Prostate gland (tissue), 2 donors: ENCODE measurements at places on chromosomes 4 and X.

DNA sequence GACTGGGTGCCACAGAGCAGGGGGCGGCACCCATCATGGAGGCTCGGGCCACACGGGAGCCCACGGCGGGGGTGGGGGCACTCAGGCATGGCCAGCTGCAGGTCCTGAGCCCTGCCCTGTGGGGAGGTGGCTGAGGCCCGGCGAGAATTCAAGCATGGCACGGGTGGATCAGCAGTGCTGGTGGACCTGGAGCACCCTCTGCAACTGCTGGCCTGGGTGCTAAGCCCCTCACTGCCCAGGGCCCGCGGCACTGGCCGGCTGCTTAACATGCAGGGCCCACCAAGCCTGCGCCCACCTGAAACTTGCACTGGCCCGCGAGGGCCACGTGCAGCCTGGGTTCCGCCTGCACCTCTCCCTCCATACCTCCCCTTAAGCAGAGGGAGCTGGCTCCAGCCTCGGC lies 258.6 kb downstream of the CENPC start:
- no peaks in the 10 kb centered on the region for H3K27me3 ChIP-seq
- H3K27ac ChIP-seq, result no peak overlapping the region
- H3K4me3 ChIP-seq, result no peak overlapping the region
- no peaks in the 10 kb centered on the region for H3K36me3 ChIP-seq
- DNase-seq, result no peak

GRCh38 chr4:186808630-186809018 lies 85.0 kb upstream of the FAT1 start:
- no peaks in the 10 kb centered on the region for H3K36me3 ChIP-seq
- DNase-seq, result no peak
- no peaks in the 10 kb centered on the region for H3K27me3 ChIP-seq
- H3K4me3 ChIP-seq, result no peak overlapping the region

DNA sequence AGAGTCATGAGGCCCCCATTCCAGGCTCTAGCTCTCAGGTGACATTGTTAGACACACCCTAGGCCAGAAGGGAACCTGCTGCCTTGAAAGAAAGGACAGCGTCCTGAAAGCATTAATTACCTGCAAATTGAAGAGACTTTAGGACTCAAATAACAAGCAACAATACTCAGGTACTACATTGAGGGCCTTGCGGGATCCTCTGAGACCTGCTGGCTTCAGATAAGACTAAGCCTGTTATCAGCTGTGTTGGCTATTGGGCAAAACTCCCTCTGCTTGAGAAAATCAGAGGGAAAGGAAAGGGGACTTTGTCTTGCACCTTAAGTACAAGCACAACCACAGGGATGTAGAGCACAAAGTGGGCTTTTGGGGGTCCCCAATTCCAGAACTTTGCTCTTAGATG lies 45.9 kb upstream of the DACH2 start:
- no peak for DNase-seq
- no peak overlapping the region for H3K27ac ChIP-seq
- H3K36me3 ChIP-seq, result no peaks in the 10 kb centered on the region
- no peaks in the 10 kb centered on the region for H3K27me3 ChIP-seq

DNA sequence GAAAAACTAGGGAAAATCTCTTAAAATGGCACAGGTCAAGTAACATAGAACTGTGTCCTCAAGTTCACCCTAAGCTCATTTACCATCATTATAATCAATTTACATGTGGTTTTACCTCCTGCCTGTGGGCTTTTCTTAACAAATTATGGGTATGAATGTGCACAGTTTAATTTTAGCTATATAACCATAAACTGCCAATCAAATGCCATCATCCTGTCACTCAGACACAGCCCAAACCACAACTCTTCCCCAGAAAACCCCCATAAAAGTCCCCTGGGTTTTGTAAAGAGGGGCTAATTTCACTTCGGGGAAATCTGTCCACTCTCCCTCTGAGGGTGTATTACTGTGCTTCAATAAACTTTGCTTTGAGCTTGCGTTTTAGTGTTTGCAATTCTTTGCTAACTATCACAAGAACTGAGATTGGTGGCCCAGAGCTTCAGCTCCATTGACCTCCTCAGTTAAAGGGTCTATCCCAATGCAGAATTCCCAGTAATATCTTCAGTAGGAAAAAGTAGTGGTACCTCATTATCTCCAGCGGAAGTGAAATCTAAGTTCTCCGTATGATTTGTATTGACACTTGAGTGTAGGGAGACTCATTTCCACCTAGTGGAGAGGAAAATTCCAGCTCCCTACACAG lies 394.6 kb downstream of the SPOCK3 start:
- H3K27ac ChIP-seq, result no peak overlapping the region
- DNase-seq, result no peak
- no peak overlapping the region for H3K4me3 ChIP-seq
- no peaks in the 10 kb centered on the region for H3K4me1 ChIP-seq

GRCh38 chr4:159014859-159015258 lies 88.0 kb upstream of the RAPGEF2 start:
- no peaks in the 10 kb centered on the region for H3K36me3 ChIP-seq
- DNase-seq, result no peak
- no peak overlapping the region for H3K27ac ChIP-seq
- H3K4me3 ChIP-seq, result no peak overlapping the region
- peaks cover 4% of the 10 kb centered on the region for H3K4me1 ChIP-seq
